CD4-positive, alpha-beta T cell treated with Interleukin-2 at 100 ng/mL for 4 hours (primary cell): ENCODE measurements at places on chromosomes 4 and X.
A peak's percentile ranks its signal among the peaks of the same experiment; 100 is the strongest.

GRCh38 chr4:140052050-140052449 is 101.9 kb downstream of the MAML3 start:
- peak; percentile 17 for DNase-seq

DNA sequence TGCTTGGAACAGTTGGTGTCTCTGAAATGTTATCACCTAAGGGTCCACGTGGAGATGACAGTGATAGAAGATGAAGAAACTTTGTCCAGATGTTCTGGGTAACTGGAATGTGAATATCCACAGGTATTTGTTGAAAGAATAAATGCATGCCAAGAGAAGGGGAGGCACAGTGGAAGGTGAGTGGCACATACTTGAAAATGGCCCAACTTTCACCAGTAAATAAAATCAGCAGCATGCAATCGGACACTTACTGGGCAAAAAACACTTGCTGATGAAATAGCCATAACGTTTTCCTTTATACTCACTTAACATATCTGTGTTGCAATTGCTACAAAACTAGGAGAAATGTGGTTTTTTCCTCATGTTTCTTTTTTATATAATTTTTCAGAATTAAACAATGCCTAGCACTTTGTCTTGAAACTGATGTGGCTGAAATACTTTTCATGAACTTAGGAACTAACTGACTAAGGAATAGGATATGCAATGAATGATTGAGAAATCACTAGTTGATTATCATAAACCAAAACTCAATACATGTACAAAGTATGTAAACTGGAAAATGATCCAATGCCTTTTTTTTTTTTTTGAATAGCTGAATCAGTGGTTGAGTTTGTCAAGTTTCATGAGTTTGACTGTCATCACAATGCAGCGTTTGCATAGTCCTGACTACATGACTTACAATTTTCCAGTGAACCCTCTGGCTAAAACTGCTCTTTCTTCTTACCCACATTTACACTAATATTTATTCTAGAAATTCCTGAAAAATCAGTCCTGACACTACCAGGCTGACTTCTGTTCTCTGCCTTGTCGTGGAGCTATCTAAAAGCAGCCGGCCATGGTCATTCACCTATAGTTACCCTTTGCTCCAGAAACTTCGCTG is 127.4 kb downstream of the CPE start:
- no peak for DNase-seq

- DNase-seq, result no peak
These were observed 141.7 kb downstream of the PAPSS1 start for GRCh38 chr4:107578321-107578720.

DNA sequence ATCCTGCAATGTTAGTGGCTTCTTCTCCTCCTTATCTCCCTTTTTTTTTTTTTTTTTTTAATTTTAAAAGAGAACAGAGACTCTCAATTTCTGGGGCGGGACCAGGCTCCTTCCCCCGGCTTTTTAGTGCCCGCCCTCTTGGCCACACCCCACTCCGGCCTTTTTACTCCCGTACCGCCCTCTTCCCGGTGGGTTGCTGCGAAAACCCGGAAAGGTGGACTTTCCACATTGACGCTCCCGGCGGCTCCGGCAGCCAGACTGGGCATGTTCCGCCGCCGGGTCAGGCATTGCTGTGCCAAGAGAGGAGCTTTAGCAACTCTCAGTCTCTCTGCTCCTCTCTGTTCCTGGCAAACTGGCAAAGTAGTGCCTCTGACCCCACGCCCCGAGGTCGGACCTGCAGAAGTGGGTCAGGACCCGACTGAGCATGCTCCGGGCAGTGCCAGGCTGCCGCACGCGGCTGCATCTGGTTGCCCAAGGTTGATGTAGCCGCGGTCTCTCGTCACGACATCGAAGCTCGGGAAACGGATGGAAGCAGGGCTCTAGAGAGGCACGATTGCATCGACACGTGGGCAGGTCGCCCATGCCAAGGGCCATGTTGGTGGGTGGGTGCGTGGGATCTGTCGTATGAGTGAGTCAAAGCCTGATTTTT is 1.1 kb upstream of the MFAP3L start:
- peak; percentile 95 for DNase-seq

- DNase-seq, result no peak
These were observed 49.2 kb downstream of the GATB start for GRCh38 chr4:151711646-151712045.

DNA sequence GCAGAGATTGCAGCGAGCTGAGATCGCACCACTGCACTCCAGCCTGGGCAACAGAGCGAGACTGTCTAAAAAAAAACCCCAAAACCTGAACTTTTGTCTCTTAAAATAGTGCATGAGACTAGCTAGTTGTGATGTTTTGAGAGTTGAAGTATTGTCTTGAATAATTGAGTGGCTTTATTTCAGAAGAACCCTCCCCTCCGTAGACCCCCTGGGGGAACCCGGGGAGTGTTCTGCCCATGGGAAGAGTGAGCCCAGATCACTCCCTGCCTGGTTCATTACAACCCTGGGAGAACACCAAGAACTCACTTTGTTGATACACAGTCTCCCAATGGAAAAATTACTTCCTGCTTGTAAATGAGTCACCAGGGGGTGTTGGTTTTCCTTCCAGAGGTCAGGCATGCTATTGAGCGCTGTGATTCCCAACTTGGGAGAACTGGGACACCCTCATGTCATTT is 65.3 kb upstream of the SHISA3 start:
- no peak for DNase-seq

- no peak for DNase-seq
These were observed 9.7 kb upstream of the RAB28 start for GRCh38 chr4:13493793-13494192.

DNA sequence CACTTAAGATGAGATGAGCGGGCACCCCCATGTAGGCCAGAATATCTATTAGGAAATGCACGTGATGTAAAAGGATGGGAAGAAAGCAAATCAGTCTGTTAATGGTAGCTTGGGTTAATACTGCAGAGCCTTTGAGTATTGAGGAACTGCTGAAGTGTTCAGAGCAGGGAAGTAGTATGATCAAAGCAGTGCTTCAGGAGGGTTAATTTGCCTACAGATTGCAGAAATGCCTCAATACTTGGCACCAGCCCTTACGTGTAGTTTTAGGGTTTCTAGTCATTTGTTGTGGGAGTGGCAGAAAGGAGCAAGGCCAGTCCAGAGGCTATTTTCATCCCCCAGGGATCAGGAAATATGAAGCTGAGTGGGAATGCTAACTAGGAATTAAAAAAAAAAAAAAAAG is 19.7 kb downstream of the ZFX start:
- DNase-seq, result no peak

- no peak for DNase-seq
These were observed 19.9 kb downstream of the RPS6KA6 start for GRCh38 chrX:84168095-84168494.

DNA sequence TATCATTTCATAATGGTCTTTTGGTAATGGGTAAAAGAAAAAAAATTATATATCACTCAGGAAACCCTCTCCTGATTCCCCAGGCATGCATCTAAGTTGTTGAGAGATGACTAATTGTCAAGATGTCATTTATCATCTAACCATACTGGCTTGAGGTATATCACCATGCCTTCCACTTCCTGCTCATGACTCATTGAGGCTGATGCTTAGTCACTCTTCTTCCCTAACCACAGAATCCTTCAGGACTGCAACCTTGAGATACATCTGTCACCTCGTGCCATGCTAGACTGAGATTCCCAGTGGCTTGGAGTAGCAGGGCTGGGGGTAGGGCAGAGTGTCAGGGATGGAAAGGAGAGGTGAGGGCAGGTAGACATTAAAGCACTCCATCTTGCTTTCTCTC is 782.5 kb upstream of the INTU start:
- DNase-seq, result no peak

GRCh38 chr4:55727746-55728145 is 91.6 kb upstream of the NMU start:
- DNase-seq, result no peak

- DNase-seq, result no peak
These were observed 117.0 kb downstream of the KDR start for GRCh38 chr4:55008166-55009056.

DNA sequence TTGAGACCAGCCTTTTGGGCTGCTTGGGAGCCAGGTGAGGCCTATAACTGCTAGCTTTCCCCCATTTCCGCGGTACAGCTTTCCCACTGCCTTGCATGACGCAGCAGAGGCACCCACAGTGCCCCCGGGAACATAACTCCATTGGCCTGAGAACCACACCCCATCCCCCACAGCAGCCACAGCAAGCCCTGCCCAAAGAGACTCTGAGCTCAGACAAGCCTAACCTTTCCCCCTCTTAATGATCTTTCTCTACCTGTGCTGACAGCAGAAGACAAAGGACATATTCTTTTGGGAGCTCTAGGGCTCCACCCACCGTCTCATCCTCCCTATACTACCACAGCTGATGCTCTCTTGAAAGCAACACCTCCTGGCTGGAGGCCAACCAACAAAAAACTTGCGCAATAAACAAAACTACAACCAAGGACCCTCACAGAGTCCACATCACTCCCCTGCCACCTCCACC is 114.8 kb downstream of the FANCB start:
- DNase-seq, result no peak

DNA sequence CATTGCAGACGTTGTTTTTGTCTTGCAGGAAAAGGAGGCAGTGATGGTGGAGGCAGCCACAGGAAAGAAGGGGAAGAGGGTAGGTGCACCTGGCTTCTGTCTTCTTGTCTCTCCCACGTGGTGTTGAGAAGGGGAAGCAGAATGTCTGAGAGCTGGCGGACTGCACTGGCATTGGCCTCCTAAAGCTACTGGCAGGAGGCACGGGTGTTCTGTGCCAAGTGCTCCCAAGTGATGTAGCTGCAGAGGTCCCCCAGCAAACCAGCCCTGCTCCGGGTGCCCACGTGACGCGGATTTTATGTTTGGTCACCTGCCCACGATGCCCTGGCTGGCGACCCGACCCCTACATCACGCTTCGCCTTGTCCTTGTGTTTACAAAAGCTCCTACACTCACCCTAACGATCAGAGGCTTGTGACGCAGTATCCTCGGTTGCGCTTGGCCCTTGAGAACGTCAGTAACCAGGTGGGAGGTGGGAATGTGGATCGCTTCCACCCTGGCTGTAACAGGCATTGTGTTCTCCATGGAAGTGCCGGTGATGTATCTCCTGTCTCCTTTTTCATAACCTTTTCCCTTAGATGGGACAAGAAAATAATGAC is 28.5 kb upstream of the XG start:
- no peak for DNase-seq

GRCh38 chrX:13381514-13381913 is 61.7 kb upstream of the ATXN3L start:
- DNase-seq, result no peak

- DNase-seq, result no peak
These were observed 105.2 kb downstream of the PHOX2B start for GRCh38 chr4:41643331-41643730.

DNA sequence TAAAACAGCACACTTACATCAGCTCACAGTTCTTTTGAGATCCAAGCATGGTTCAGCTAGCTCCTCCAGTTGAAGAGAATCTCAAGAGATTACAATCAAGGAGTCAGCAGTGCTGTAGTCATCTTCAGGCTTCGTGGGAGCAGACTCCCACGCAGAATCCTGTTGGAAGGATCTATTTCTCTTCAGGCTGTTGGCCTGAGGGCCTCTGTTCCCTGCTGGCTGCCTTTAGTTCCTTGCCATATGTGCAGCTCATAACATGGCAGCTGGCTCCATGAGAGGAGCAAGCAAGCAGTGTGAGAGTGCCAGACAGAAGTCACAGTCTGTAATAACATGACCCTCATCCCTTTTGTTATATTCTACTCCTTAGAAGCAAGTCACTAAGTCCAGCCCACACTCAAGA is 168.6 kb downstream of the COX18 start:
- DNase-seq, result no peak

DNA sequence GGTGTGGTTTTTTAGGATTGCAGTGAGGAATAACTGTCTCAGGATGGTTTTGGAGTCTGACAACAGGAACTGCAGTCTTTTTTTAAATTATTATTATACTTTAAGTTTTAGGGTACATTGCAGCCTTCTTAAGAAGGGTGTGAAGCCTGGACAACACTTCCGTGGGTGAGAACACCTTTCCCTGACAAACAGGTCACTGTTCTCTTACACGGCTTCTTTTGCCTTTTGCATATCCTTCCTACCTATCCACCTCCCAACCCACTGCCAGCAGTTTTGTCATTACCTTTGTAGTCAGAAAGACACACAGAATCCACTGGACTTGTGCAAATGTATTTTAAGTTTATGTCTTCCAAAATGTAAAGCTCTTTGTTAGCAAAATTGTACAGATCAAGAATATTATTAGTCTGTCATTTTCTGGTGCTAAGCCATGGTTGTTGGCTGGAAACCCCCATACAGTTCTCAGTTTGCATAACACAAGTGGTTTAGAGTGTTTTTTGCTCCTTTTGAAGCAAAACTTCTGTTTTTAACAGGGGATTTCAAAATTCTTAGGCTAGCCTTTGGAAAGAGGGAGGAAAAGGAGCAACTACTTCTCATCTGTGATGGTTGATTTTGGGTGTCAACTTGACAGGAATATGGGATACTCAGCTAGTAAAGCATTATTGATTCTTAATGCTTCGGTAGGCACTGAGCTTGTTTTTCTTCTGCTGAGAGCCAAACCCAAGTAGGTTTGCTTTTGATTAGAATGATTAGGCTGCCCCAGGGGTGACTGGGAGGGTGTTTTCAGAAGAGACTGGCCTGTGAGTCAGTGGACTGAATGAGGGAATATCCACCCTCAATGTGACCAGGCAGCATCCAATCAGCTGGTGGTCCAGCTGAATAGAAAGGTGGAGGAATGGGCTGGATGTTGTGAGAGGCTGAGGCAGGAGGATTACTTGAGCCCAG is 29.4 kb upstream of the KLHL2 start:
- no peak for DNase-seq

DNA sequence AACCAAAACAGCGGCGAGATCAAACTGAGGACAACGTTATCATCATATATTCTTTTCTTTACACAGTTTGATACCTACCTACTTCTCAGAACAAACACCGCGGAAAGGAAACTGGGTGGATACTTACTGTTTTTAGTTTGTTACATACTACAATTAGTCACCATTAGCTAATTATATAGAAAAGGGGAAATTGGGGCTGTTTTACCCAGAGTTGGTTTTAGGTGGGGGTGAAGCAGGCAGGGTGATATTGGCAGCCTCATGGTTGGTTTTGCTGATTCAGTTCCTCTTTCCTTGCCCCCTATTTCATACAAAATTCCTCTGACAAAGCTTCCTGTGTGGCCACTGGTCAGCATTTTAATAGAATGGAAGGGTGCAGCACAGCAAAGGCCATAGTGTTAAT is 77.8 kb downstream of the SORBS2 start:
- DNase-seq, result no peak

DNA sequence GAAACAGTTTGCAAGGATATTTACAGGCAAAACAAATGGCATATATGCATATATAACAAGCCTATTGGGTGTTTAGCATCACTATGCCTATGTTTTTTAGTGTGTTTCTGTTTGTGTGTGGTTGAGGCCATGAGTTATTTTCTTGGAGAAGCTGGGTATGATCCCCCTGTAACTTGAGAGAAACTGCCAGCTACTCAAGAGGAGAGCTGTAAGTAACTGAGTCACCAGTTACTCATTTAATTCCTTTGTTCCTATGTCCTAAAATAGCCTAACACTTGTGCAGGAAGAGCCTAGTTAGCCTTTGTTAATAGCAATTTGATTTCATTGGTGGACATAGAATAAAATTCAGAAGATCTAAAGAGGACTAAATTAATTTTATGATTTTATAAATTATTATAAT is 79.1 kb downstream of the PWWP3B start:
- DNase-seq, result no peak
